NCI-H1694 (cell line): ENCODE measurements at places on chromosomes 3 and 15.

DNA sequence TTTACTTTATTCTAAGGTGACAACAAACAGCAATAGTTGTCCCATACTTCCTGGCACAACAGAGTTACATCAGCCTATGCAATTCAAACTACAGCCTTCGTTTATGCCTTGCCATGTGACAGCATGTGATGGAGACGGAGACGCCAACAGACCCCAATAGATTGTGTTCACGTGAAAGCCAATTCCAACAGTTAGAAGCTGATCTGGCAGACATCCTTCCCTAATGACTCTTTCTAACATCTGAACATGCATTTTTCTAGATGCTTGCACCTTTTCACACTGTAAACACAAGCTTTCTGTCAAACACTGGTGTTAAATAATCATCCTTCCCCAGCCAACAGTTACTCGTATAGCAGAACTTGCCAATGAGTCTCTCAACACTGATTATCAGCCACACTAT lies 694.4 kb upstream of the ALCAM start:
- DNase-seq = no peak

- no peak for DNase-seq
Measured at GRCh38 chr3:143412084-143412483, 292.5 kb downstream of the CHST2 start.

- DNase-seq = no peak
Measured at GRCh38 chr15:25905140-25905539, 42.0 kb upstream of the ATP10A start.

DNA sequence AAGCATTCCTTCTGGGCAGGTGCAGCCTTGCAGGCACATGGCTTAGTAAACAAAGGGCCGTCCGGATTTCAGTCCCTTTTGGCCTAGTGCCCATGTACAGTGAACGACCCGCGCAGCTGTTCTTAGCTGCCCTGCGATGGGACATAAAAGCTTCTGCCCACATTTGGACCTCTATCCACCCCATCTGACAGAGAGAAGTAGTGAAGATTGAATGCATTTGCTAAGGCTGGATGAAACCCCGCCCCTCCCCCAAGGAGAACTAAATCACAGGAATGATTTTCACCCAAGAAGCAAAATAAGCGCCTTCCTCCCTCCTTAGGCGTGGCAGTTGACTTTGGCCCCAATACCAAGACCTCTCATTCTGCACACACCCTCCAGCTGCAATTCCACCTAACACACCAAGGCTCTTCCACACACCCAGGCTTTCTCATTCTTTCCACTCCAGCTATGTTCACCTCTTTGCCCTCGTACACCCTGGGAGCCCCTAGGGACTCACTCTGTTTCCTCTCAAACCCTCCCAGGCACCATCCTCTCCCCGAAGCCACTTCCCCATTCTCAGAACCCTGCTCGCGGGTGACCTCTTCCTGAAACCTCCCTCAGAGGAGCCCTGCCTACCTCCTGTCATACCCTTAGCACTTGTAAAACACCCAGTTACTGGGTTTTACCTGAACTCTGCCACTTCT lies 14.1 kb upstream of the HRH1 start:
- DNase-seq = no peak

DNA sequence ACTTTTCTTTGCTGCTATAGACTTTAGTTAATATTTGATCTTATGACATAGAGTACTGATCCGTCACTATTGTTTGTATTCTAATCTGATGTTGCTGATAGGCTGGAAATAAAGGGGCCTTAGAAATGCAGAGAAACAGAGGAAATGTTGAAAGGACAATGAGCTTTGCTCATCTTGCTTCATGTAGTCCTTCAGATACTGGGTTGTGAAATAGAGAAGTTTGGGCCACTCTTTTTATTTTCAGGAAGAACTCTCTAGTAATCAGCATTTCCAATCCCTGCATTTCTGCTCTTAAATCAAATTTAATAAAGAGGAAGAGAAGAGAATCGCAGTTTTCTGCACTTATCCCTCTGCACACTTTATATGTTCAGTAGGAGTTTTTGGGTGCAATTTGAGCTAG lies 192.8 kb upstream of the THBS1 start:
- DNase-seq = no peak

GRCh38 chr3:143824735-143825385 lies 23.4 kb downstream of the SLC9A9 start:
- DNase-seq = no peak

DNA sequence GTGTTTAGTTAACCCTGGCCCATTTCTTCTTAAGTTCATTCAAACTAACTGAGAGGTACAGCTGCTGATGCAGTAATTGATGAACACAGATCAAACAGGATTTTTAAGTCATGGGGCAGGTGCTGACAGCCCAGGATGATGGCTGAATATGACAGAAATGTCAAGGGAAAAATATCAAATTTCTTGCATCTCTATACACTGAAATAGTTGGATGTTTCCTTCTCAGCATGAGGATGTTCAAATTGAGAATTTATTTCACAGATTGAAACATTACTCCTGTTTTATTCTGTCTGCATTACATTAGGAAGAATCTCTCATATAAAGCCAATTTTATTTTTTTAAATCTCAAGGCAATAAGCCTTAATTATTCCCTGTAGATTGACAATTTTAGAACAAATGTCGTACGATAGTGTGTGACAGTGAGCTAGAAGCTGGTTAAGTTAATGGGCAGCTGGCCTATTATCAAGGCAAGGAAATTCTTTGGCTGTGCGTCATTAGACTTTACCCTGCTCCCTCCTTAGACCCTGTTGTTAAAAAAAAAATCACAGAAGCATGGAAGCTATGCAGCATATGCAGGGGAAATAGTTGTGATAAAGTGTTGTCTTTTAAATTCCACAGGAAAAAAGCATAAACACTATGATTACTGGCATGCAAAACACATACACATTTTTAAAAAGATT lies 183.8 kb upstream of the KCNMB2 start:
- DNase-seq = no peak

DNA sequence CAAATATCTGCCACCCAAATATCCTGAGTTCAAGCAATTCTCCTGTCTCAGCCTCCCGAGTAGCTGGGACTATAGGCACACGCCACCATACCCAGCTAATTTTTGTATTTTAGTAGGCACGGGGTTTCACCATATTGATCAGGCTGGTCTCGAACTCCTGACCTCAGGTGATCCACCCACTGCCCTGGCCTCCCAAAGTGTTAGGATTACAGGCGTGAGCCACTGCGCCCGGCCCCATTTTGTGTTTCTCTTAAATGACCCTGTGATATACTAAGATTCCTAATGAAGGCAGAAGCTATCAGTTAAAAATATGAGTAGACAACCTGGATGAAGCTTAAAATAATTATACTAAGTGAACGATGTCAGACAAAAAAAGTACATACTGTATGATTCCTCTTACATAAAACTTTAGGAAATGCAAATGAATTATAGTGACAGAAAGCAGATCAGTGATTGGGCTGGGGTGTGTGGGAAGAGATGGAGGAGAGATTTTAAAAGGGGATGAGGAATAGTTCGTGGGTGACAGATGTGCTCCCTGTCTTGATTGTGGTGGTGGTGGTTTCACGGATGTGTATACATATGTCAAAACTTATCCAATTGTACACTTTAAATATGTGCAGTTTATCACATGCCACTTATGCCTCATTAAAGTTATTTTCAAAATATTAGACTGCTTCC lies 3.8 kb upstream of the KLHL40 start:
- DNase-seq = no peak

DNA sequence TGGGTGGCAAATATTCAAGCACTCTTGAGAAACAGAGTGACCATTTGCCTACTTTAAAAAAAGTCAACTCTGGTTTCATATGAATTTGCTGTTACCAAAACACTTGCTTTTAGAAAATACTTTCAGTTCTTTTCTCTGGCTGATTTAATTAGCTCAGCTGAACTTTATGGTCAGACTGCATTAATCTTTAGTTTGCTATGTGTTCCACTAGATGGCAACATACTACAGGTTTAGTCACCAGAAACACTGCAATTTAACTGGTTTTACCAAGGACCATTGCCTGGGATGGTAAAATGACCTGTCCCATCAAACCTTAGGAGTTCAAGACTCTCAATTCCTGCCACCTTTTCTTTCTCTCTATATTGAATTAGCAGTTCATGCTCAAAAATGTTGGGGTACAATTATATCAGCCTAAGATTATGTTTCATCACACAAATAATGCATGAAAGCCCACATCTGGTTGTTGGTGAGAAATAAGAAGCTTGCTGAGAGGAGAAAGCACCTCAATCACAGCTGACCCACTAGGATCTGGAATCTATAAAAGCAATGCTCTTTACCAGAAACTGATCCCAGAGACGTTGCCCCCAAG lies 14.2 kb downstream of the EIF4E3 start:
- DNase-seq = peak; percentile 9

- no peak for DNase-seq
Measured at GRCh38 chr15:63476229-63476632, 28.2 kb upstream of the USP3 start.

- no peak for DNase-seq
Measured at GRCh38 chr3:150372722-150373121, 35.4 kb upstream of the TSC22D2 start.

DNA sequence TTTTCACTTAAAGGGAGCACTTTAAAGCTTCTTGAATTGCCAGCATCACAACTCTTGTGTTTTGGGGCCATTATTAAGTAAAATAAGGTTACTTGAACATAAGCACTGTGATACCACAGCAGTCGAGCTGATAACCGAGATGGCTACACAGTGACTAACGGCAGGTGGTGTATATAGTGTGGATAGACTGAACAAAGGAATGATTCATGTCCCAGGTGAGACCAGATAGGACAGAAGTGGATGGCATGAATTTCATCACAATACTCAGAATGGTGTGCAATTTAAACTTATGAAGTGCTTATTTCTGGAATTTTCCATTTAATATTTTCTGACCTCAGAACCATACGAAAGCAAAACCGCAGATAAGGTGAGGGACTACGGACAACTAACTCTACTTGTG lies 40.2 kb downstream of the PBRM1 start:
- DNase-seq = no peak

DNA sequence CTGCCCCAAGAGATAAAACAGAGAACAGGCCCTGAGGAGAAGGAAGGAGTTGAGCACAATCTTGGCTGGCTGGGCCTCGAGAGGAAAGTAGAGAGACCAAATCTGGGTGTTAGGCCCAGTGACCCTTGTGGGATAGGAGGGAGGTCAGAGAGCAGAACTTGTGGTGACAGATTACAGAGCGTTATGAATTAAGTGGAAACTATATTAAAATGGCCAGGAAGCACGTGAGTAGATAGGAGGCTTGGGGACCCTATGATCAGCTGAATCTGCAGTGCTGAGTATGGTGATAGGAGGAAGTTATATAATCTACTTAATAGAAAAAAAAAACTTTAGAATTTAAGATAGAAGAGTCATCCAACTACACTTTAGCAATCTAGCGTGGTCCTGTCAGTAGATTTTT lies 30.0 kb downstream of the ST6GAL1 start:
- no peak for DNase-seq

DNA sequence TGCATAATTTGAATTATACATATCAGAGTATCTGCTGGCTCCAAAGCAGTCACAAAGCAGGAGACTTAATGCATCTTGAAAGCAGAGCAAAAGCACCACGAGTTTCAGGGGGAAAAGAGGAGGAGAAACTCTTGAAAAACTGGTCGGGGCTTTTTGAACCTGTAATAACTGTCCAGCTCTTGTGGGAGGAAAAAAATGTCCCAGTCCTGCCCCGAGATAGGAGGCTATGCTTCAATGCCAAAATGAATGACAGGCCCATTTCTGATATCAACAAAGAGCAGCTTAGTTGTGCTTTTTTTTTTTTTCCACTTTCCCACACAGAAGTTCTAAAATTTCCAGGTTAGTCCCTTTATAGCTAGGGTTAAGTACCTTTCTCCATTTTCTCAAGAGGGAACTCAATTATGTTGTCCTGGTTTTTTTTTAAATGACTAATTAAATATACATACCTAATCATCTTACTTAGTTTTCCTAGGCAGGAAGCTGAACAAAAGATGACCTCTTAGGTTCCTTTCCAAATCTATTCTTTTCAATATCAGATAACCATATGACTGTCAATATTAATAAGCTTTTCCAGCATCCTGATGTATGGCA lies 120.2 kb downstream of the TFDP2 start:
- DNase-seq = no peak

DNA sequence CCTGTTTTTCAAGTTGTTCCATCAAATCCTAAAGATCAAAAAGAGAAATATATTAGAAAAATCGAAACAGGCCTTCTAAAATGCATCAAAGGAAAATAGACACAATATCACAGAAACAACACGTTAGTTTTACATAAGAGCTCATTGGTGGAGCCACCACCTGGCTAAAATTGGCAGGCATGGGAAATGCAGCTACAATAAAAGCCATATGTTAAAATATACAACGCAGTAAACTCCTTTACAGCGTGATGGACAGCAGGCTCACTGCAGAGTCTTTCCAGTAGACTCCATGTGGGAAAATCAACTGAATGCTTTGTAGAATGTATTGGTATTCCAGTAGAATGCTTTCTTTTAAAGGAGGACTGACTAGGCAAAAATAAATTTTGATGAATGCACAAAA lies 40.9 kb upstream of the MYO5C start:
- DNase-seq = peak; percentile 38

DNA sequence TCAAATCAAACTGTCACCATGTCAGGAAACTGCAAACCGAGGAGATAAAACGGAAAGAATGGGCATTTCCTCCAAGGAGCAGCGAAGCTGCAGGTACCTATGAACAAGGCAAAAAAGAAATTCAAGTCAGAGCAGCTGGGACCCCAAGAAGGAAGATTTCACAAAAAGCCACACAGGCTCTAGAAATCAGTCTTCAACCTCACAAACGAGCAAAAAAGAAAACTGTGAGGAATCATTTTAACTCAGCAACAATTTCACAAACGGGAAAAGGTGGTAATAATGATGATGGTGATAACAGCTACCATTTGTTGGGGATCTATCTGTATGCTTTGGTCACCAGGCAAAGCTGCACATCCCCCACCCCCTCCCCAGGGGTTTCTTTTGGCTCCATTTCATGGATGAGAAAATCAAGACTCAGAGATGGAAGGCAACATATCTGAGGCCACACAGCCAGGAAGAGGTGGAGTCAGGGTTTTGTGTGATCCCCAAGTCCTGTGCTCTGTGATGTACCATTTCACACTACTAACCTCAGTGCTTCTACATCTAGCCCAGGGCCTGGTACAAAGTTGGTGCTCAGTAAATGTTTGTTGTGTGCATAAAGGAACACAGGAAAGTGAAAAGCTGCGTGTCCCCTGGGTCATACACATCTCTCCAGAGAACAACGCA lies 109.9 kb downstream of the IQSEC1 start:
- no peak for DNase-seq

GRCh38 chr15:51377038-51377786 lies 35.8 kb downstream of the GLDN start:
- DNase-seq = no peak

DNA sequence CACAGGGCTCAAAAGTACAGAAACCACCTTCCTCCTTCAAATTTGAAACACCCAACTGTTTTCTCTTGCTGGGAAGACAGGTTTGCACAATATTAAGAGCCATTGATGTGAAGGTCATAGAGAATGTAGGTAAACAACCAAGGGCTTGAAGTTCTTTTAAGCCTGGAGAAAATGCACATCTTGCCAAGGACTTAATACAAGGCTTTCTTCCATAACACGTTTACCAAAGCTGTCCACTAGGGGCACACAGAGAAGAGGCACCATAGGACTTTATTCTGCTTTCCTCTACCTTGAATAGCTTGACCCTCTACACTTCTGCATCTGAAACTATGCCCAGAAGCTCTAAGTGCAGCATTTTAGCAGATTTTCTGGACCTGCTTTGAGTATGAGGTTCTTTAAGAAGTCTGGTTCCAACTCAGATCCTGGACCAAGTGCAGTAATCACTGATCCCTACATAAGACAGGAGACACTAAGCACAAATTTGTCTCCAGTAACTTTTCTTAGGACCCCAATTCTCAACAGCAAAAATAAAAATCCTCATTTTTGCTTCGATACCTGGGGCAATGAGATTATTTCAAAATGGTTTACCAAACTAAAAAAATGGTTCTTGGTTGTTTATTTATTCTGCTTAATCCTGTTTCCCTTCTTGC lies 138.0 kb downstream of the FBN1 start:
- DNase-seq = peak; percentile 15
